Large intestine (tissue), 12 donors: ENCODE measurements at places on chromosomes 2 and 18.

- peak; percentile 71 for DNase-seq
These were observed 27.4 kb upstream of the CCNYL1 start for GRCh38 chr2:207683879-207684627.

- no peak for DNase-seq
These were observed 53.1 kb downstream of the SPATS2L start for GRCh38 chr2:200359552-200359951.

DNA sequence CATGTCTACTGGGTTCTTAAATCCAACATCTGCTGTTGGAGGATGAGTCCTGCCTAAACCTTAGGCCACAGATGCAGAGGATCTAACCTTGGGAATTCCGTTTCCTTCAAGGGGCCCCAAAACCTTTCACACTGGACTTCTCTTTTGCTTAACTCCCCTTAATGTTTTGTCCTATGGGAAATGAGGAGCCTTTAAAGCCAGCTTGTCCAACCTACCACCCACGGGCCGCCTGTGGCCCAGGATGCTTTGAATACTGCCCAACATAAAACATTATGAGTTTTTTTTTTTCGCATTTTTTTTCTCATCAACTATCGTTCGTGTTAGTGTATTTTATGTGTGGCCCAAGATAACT is 157.2 kb upstream of the SLC1A4 start:
- DNase-seq = no peak

- DNase-seq = no peak
These were observed 4.2 kb upstream of the CNNM3 start for GRCh38 chr2:96811917-96812316.

DNA sequence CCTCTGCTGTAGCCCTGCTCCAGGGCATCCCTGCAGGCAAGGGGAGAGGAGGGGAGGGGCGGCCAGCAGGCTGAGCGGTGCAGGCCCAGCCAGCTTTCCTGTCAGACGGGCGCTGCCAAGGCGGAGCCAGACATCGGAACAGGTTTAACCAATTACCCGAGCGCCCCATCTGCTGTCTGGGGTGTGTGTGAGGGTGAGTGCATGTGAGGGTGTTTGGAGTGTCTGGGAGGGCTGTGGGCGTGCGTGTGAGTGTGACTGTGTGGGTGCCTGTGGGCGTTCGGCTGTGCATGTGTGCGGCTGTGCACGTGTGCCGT is 20.0 kb downstream of the EMX1 start:
- DNase-seq = no peak

DNA sequence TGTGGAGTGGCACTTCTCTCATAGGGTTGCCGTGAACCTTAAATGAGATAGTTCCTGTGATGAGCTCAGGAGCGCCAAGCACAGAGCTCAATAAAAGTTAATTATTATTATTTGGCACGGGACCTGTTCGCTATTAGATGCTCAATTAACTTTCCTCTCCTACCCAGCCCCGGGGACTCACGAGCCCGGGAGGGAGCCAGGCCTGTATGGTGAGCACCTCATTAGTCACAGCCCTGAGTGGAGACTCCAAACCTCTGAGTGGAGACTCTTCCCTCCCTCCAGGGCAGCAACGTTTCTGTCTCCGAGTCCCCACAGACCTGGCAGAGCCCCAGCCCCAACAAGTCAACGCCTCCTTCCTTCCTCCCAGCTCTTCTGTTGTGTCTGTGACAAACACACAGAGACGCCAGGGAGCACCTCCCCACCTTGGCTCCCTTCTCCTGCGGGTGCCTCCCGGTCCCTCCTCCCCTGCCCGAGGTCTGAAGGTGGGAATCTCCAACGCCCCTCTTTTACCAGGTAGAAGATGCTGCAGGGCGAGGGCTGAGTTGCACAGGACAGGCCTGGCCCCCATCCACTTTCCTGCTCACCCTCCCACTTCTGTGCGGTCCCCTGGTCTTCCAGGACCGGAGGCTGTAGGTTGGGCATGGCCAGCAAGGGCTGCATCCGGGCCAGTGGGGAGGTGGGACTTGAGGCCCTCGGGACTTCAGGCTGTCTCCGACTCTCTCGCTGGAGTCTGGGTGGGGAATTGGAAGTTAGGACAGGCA is 52.7 kb upstream of the ODC1 start:
- DNase-seq = no peak

- no peak for DNase-seq
These were observed 126.2 kb downstream of the TRIB2 start for GRCh38 chr2:12842917-12843316.

DNA sequence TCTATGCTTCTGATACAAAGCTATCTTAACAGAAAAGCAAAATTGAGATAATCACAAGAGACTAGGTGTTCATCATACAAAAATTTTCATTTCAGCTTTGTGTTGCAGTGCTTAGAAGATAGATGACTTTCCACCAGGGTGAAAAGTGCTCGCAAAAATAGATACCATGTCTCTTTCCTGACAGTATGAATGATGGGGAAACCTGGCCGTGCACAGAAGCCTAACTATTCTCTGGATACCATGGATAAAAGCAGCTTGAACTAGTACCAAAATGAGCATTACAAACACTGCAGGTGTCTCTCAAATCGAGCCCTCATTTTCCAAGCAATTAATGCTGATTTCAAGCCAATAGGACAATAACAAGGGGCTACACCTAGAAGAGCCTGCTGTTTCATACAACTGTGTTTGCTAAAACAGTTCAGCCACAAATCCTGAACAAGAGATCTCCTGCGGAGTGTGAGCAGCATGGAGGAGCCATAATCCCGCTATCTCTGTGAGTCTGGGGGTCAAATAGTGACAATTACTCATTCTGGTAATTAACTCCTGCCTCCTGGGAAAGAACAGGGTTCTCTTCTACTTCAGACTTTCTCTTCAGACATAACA is 507.6 kb downstream of the PID1 start:
- DNase-seq = no peak

DNA sequence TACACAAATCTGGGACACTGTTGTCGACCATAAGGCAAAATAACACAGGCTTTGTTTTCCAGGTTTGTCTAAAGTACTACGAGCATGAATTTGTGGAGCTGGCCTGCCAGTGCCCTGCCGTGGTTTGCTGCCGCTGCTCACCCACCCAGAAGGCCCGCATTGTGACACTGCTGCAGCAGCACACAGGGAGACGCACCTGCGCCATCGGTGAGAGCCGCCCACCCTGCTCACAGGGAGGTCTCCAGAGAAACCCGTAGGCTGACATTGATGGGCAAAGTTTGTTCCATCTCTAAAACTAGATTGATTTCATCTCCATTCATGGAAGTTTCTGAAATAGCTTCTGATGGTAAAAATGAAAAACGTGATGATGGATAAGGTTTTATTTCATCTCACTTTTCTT is 50.4 kb upstream of the NFATC1 start:
- DNase-seq = no peak

DNA sequence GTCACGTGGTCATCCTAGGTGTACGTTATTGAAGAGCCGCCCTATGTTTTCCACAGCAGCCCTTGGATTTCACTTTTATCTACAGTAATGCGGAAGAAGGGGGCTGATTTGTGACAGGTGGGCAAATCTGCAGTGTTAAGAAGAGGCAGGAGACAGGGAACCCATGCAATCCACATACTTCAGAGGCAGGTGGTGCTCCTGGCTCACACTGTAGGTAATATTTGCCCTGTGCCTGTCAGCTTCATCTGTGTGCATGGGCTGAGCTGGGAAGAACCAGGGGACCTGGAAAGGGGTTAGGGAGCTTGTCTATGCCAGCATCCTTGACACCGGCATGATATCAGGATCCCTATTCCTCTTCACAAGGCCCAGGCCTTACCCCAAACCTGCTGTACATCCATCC is 183.9 kb downstream of the SH3RF3 start:
- no peak for DNase-seq

DNA sequence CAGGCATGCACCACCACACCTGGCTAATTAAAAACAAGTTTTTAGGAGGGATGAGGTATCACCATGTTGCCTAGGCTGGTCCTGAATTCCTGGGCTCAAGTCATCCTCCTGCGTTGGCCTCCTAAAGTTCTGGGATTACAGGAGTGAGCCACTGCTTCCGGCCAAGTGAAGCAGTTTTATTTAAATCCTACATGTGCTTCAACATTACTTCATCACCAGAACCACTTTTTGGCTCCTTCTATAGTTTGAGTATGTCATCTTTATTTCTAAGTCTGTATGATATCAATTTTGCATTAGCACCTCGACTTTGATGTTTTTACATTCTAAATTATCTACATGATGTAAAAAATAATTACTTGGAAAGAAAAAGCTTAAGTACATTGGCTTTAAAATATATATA is 144.3 kb downstream of the FMNL2 start:
- no peak for DNase-seq

DNA sequence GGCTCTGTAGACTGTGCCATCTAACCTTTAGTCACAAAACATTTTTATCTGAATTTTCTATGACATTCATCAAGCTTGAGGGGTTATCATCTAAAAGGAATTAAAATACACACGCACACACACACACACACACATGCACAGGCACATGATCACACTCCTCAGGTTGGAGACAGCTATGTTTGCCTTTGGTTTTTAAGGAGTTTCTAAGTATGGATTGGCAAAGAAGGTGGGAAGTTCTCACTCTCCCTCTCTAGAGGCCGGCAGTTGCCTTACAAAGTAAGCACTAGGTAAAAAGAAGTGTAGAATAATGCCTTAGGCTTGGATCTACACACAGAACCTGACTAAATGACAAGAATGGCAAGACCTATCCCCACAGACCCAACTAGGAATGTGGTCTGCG is 437.1 kb downstream of the ZEB2 start:
- DNase-seq = no peak

DNA sequence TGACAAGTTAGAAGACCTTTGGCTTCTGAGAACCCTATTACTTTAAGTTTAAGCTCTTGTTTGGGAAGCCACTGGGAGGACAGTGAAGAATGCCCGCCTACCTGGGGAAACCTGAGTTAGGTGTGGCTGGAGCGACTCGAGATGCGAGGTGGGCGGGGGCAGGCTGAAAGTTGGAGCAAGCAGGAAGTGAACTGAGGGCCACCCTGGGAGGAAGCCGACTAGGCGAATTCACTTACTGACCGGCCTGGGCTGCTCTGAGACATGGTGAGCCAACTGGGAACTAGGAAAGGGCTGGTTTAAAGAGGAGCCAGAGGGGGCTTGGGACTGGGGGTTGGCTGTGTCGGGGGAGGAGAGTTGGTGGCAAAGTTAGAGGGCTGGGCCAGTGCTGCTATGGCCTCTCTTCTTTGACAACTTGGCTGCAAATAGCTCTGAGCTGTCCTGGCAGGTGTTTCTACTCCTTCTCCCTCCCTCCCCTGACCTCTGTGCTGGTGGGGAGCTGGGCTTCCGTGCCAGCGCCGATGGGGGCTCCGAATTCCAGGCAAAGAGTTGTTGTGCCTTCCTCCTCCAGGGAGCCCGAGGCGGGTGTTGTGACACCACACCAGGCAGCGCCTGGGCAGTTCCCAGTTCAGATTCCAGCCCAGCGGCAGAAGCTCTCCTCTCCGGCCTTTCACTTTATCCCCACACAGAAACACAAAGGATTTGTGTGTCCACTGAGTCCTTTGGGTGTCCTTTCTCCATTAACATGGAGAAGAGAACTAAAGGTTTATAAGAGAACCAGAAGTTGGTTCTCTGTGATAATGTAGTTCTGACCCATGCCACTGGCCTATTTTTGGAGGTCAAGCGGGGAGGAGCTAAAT is at the start of gene VAMP8:
TSS of gene VAMP8 (plus strand) at position 201 of the 857 bp plus-strand sequence. CDS start at position 262, 61 bp downstream.
- peak; percentile 91 for DNase-seq

GRCh38 chr2:217177720-217178119 is 317.9 kb upstream of the TNP1 start:
- DNase-seq = no peak

DNA sequence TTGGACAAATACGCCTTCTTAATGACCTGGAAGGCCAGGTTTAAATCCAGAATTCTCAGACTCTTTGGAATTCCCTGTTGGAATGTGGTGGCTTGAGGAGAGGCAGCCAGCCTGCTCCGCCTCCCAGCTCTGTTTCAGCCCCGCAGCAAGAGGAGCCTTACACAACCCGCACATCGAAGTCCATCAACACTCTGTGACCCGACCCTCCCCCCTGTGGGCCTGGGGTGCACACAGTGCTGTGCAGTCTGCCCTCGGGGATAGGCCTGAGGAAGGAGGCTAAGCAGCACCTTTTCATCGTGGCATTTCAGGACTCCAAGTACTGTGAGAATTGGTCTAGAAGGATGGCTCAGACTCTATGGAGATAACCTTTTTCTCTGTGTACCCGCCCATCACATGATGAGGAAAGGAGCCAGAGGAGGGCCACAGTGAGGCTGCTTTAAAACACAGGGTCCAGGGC is 73.7 kb downstream of the GREB1L start:
- DNase-seq = no peak

DNA sequence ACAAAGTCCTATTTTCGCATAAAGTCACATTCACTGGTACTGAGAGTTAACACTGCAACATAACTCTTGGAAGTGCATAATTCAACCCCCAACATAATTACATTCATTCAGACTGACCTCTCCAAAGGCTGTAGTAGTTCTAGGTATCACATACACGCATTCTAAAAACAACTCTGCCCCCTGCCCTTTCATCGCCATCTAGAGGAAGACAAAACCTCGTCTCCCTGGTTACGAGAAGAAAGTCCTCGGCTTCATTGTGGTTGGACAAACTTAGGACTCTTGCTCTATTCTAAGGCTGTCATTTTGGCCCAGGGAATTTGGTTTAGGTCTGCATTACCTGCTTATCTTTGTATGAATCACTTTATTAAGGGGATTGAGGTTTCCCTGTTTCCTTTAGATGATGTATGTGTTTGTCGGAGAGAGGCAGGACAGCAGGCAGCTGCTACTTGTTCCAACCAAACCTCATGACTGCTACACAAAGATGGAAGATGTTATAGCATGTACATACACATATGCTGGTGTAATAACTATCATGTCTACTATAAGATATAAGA is 215.4 kb upstream of the NRXN1 start:
- no peak for DNase-seq

GRCh38 chr2:129443865-129444739 is 535.4 kb upstream of the RAB6C start:
- no peak for DNase-seq

- DNase-seq = no peak
These were observed 231.0 kb downstream of the GLI2 start for GRCh38 chr2:120966510-120967254.

DNA sequence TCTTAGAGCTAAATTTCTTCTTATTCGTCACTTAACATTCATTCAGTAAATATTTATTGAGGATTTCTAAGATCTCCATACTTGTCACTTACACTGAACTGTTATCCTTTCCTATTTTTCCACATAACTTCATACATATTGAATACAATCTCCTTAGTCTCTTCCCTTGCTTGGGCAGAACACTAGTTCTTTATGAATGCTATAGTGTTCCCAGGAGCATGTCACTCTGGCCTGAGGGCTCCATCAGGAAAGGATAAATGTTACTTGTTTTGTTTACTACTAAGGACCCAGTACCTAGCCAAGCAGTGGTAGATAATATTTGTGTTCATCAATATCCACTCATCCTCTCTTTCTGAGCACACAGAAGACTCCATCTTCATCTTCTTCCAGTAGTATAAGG is 544.7 kb downstream of the ZEB2 start:
- no peak for DNase-seq
